Thyroid gland (tissue), 4 donors: ENCODE measurements at places on chromosomes 16 and 17. TPM values are rescaled to one million over a fixed set of nuclear protein-coding genes. Genes with fewer than 3 reads are reported as not detected.

DNA sequence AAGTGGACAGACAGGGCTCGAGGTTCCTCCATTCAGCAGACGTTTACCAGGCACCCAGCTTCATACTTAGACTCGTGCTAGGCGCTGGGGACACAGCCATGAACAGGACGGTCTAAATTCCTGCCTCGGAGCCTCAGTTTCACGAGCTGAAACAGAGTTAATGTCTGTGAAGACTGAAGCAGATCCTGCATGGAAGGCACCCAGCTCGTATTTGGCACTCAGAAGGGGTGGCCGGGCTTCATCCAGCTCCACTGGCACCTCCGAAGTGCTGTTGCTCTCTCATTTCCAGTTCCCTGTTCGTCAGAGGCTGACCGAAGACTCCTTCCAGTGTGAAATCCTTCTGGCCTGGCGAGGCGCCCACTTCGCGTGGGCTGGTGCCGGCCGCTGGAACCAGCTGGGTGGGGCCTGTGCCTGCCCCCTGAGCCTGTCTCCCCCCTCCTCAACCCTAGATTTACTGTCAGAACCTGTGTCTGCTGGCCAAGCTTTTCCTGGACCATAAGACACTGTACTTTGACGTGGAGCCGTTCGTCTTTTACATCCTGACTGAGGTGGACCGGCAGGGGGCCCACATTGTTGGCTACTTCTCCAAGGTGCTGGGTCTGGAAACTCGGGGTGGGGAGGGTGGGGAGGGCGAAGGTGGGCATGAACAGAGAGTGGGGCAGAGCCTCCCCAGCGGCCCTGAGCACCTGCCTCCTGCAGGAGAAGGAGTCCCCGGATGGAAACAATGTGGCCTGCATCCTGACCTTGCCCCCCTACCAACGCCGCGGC lies 5.8 kb downstream of the PRSS8 start:
- no peaks in the 10 kb centered on the region for H3K27me3 ChIP-seq
- DNase-seq: peak; percentile 87
- peak overlapping the region; percentile 96 for H3K27ac ChIP-seq

DNA sequence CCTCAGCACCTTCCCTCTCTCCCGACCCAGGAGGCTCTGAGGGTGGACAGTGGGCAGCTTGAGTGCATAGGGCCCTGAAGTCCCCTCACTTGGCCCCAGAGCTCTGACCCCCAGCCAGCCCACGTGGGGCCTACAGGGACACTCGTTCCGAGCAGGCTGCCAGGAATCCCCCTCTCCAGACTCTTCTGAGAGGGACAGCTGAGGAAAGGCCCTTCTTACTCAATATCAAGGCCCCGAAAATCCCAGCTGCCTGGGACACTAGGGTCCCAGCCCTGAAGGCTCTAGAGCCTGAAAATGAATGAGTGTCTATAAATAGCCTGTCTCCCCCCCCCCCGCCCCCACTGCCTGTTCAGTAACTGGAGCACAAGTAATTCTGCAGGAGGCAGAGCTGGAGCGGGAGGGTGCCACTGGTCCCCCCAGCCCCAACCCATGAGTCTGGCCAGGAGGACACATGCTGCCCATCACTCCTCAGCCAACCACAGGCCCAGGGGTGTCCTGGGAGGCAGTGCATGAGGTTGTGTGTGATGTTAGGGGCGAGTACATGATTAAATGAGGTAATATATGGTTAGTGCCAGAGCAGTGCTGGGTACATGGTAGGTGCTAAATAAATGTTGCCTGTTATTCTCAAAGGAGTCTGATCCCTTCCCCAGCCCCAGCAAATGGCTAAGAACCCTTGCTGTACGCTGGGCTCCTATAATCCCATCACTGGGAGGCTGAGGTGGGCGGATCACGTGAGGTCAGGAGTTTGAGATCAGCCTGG lies 11.6 kb downstream of the ADAM11 start:
- H3K36me3 ChIP-seq: no peaks in the 10 kb centered on the region
- H3K4me3 ChIP-seq: no peak overlapping the region
- no peak for DNase-seq
- peaks cover 7% of the 10 kb centered on the region for H3K4me1 ChIP-seq

DNA sequence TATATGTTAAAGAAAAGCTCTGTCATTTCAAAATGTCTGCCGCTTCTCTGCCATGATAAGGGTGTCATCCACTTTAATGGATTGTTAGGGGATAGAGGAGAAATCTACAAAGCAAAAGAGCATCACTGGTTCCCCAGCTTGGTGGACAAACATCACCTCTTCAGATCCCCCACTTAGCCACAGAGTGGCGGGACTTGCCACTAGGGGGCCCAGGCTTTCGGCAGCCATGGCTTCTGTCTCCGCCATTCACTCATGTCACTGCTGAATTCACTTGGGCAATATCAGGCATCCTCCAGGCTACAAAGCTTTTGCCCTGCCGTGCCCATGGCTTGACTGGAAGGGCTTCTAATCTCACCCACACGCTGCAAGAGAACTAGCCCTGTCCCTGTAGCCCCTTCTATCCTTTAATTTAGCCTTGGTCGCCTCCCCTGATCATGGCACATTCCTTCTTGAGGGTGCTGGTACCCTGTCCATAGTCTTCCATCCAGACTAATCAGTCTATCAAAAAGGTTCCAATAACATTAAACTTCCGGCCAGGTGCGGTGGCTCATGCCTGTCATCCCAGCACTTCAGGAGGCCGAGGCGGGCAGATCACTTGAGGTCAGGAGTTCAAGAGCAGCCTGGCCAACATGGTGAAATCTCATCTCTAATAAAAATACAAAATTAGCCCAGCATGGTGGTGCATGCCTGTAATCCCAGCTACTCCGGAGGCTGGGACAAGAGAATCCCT lies 34.7 kb downstream of the SBK1 start:
- no peaks in the 10 kb centered on the region for H3K27me3 ChIP-seq
- no peak overlapping the region for H3K27ac ChIP-seq
- peak; percentile 51 for DNase-seq
- H3K36me3 ChIP-seq: no peaks in the 10 kb centered on the region
- no peaks in the 10 kb centered on the region for H3K4me1 ChIP-seq

- no peak overlapping the region for H3K4me3 ChIP-seq
- peaks cover 14% of the 10 kb centered on the region for H3K4me1 ChIP-seq
- no peaks in the 10 kb centered on the region for H3K36me3 ChIP-seq
- H3K27ac ChIP-seq: no peak overlapping the region
- no peaks in the 10 kb centered on the region for H3K27me3 ChIP-seq
These were observed 41.7 kb downstream of the SRL start for GRCh38 chr16:4200000-4200780.

DNA sequence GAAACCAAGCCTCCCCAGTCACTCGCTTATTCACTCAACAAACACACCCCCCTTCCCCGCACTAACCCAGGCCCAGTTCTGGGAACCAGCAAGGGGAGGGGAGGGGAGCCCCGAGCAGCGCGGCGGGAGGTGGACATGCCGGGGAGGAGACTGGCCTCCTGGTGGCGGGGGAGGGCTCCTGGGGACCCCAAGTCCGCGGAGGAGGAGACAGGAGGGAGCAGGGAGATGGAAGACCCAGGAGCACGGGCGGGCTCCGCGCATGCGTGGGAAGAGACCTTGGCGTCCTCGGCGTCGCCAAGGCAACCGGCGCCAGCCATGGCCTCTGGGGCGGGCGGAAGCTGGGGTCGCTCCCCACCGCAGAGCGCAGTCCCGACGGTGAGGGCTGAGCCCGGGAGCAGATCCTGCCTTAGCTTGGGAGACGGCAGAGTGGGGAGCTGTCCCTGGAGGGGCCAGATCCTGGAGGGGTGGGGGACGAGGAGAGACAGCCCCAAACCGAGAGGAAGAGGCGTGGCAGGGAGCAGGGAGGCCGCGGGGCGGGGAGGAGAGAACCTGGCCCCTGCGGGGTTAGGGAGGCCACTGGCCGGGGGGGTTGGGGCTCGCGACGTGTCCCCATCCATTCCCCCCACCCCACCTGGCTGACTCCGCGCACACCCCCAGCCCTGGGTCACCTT lies at the start of gene PRR29:
PRR29 (plus strand) TSS at position 302 of the 671 bp plus-strand sequence; CDS start at position 316, 14 bp downstream.
- H3K4me1 ChIP-seq: peaks cover 45% of the 10 kb centered on the region
- DNase-seq: peak; percentile 78
- no peaks in the 10 kb centered on the region for H3K36me3 ChIP-seq

DNA sequence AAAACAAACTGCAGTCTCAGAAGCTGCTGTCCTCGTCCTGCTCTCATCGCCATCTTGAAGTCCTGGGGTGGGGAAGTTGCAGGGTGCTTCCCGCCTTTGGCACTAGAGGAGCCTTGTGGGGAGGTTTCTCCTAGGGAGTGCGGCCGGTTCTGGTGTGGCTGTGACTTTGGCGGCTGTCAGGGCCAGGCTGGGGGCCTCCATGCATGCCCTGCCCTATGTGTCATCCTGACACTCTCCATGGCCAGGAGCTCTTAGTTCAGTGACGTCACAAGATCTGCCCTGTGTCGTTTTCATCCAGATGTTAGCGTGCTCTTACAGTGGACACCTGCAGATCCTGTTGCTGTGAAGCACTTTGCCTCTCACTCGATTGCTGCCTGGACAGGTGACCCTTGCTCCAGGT lies 49.6 kb downstream of the PLD6 start:
- no peak for DNase-seq
- H3K4me1 ChIP-seq: peaks cover 23% of the 10 kb centered on the region
- no peaks in the 10 kb centered on the region for H3K27me3 ChIP-seq
- peaks cover 66% of the 10 kb centered on the region for H3K36me3 ChIP-seq
- H3K4me3 ChIP-seq: no peak overlapping the region

- no peak overlapping the region for H3K27ac ChIP-seq
- H3K27me3 ChIP-seq: no peaks in the 10 kb centered on the region
- H3K4me3 ChIP-seq: no peak overlapping the region
These were observed 360.3 kb upstream of the ASIC2 start for GRCh38 chr17:33653399-33653788.

GRCh38 chr17:60354223-60354622 lies 37.7 kb downstream of the USP32 start:
- no peak for DNase-seq
- H3K27me3 ChIP-seq: no peaks in the 10 kb centered on the region
- H3K36me3 ChIP-seq: no peaks in the 10 kb centered on the region
- H3K4me1 ChIP-seq: peaks cover 7% of the 10 kb centered on the region
- no peak overlapping the region for H3K27ac ChIP-seq

DNA sequence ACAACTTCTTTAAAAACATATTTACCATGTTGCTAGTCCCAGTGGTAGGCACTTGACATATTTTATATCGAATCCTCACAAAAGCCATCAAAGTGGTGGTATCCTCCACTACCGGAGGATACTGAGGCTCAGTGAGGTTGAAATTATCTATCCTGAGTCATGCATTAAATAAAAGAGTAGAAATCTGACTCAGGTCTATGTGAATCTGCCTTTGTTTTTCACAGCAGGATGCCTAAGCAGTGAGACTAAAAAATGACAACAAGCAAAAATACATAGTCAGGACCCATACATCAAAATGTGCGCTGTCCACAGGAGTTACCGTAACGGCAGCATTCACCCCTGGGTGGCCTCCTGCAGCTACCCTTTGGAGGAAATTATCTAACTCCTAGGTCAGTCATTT lies 17.7 kb downstream of the BRD7 start:
- no peak for DNase-seq
- no peaks in the 10 kb centered on the region for H3K27me3 ChIP-seq

DNA sequence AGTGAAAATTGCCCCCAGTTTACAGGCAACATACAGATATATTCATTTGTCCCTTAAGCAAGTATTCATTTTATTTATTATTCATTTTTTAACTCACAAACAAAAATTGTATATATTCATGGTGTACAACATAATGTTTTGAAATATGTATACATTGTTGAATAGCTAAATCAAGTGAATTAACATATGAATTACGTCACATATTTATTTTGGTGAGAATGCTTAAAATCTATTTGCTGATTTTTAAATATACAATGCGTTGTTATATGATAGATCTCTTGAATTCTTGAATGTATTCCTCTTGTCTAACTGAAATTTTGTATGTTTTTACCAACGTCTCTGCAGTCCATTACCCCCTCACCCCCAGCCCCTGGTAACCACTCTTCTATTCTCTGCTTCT lies 63.4 kb upstream of the CDH13 start:
- H3K36me3 ChIP-seq: no peaks in the 10 kb centered on the region
- DNase-seq: no peak
- no peaks in the 10 kb centered on the region for H3K4me1 ChIP-seq
- H3K27me3 ChIP-seq: no peaks in the 10 kb centered on the region
- no peak overlapping the region for H3K4me3 ChIP-seq
- no peak overlapping the region for H3K27ac ChIP-seq

DNA sequence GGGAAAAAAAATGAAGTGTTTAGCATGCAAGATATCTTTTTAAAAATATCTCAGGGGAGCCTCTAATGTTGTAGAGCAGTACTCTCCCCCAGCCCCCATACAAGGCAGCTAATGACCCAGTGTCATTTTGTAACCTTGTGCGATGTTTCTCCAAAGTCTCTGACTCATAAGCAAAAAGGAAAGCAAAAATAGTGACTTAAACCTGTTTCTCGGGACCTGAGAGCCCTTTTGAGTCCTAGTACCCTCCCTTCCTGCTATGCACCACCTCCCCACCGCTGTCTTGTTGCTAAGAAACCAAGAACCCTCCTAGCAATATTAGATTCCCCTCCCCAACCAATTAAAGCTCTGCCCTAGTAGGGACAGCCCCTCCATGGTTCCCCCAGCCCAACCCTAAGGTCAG lies 2.8 kb downstream of the MYCBPAP start:
- peak; percentile 44 for DNase-seq
- H3K36me3 ChIP-seq: no peaks in the 10 kb centered on the region
- H3K27ac ChIP-seq: peak overlapping the region; percentile 48
- no peaks in the 10 kb centered on the region for H3K27me3 ChIP-seq
- peaks cover 32% of the 10 kb centered on the region for H3K4me1 ChIP-seq
- no peak overlapping the region for H3K4me3 ChIP-seq

DNA sequence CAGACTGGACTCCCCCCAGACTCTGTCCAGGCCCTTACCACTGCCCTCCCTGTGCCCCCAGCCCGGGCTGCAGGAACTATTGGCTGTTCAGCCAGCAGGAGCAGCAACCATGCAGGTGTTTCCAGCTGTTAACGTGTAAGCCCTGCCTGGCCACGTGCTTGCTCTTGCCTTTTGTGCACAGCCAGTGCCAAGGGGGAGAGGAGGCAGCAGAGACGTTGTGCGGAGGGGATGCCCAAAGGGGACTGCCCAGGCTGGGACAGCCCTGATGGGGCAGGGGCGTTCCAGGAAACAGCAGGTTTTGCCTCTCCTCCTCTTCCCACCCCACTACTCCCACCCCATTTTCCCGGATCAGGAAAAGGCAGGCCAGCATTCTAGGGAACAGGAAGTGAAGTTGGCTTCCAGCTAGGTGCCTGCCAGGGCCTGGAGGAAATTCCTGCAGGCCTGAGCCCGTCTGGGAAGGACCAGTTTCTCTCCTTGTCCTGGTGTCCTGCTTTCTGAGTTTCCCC lies 16.7 kb upstream of the LASP1NB start:
- peak overlapping the region; percentile 28 for H3K27ac ChIP-seq
- DNase-seq: no peak
- H3K27me3 ChIP-seq: no peaks in the 10 kb centered on the region
- peaks cover 4% of the 10 kb centered on the region for H3K4me1 ChIP-seq
- H3K4me3 ChIP-seq: no peak overlapping the region

- no peak overlapping the region for H3K4me3 ChIP-seq
- peaks cover 12% of the 10 kb centered on the region for H3K4me1 ChIP-seq
- H3K27me3 ChIP-seq: no peaks in the 10 kb centered on the region
- peaks cover 7% of the 10 kb centered on the region for H3K36me3 ChIP-seq
These were observed 1.3 kb downstream of the PFN1 start for GRCh38 chr17:4947010-4947410.

GRCh38 chr16:89256651-89257254 lies 39.2 kb downstream of the ZNF778 start:
- H3K27ac ChIP-seq: no peak overlapping the region
- H3K27me3 ChIP-seq: no peaks in the 10 kb centered on the region
- peaks cover 18% of the 10 kb centered on the region for H3K4me1 ChIP-seq
- peak; percentile 62 for DNase-seq
- no peaks in the 10 kb centered on the region for H3K36me3 ChIP-seq

CPHXL2 gene
- total RNA-seq: not detected

ARL5C gene
- total RNA-seq: not detected

CCT6B gene
- total RNA-seq: 3.8 TPM

EVPL gene
- total RNA-seq: 27.1 TPM

KRT12 gene
- not detected for total RNA-seq

DNAH17 gene
- 0.21 TPM for total RNA-seq

CNTNAP4 gene
- not detected for total RNA-seq
